Stimulated activated naive CD8-positive, alpha-beta T cell treated with anti-CD3 and anti-CD28 coated beads, Interleukin-15, amount 100 ng/mL, for 72 hours (primary cell): ENCODE measurements at places on chromosomes 3 and 15.

GRCh38 chr15:99592145-99592791, 26.5 kb downstream of the MEF2A start:
- DNase-seq: no peak

- no peak for DNase-seq
These were observed 846.3 kb upstream of the ARPP21 start for GRCh38 chr3:34793057-34793456.

- no peak for DNase-seq
These were observed 125.1 kb downstream of the SNRK start for GRCh38 chr3:43411429-43411828.

GRCh38 chr3:94173673-94174434, 111.0 kb downstream of the NSUN3 start:
- no peak for DNase-seq

DNA sequence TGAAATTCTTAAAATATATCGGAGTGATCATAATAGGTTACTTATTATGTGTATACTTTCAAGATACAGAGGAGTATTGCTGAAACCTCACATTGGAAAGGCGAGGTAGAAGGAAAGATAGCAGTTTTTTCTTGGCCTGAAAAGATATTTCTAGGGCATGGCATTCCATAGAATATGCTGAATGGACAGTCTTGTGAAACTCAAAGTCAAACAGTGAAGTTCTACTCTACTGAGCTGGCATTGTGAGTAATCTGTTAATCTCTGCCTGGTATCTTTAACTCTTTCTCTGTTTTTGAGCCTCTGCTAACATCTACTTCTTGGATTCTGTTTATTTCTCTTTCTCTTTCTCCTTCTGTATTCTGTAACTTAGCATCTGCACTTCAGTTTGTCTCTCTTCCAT, 176.3 kb upstream of the ZBTB20 start:
- no peak for DNase-seq

- no peak for DNase-seq
These were observed 149.9 kb downstream of the SST start for GRCh38 chr3:187520027-187520945.
